ENCODE measurements at places on chromosomes 13 and 19.
A peak's percentile ranks its signal among the peaks of the same experiment; 100 is the strongest.

GRCh38 chr13:97223711-97224541 lies 1.8 kb downstream of the MBNL2 start:
- DNase-seq = peak; percentile 78

DNA sequence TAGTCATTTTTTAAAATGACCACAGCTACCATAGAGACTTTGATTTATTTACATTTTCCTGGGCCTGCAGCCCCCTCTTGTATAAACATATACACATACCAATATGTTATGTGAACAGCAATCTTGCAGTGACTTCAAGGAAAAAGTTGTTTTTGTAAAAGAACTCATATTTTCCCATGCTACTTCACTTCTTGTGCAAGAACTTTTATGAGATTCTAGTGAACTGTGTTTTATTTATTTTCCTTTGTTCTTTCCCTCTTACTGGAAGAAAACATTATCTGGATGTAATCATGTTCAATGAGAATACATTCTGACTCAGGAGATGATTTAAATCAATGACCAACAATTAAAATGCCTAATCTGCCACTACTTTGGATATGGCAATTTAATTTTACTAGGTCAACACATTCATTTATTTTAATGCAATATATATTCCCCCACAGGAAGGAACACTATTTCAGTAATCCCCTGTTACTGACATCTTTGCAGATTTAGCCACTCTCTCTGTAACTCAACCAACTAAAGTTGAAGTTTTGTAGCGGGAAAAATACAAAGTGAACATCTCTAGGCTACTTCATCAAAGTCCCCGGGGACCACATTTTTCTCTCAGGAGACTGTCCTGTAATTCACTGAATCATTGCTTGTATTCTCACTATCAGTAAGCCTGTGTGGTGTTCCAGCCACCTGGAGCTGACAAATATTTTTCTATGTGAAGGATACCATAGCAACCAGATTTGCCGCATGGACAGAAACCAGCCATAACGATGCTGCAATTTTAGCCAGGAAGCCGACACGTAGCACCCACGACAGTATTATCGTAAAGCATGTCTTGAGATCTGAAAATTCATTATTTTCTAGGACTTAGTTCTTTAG lies 90.5 kb downstream of the STARD13 start:
- peak; percentile 85 for DNase-seq

DNA sequence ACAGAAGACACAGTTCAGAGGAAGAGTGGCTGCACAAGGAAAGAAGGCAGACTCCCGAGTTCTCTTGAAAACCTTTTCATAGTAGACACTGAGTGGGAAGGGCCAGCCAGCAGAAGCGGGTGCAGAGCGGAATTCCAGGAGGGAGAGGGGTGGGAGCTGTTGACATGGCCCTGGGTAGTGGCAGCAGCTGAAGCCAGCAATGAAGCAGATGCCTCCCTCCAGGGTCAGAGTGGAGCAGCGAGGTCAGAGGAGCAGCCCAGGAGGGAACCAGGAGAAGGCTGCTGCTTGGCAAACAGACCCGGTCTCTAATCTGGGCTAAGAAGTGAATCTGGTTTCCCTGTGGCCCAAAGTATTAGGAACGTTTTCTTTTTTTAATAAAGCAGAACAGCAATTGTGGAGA lies 73.9 kb upstream of the SPATA13 start:
- DNase-seq = no peak

DNA sequence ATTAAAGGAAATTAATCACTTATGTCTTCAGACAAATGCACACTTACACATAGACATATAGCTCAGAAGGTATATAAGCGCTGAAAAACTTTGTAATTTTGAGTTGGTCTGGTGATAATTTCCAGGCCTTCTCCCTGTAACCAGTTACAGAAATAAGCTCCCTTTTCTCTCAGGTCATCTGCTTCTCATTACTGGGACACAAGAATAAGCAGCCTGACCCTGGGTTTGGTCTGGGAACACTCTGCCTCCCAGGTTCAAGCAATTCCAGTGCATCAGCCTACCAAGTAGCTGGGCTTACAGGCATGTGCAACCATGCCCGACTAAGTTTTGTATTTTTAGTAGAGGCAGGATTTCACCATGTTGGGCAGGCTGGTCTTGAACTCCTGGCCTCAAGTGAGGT lies 274.5 kb downstream of the LMO7 start:
- no peak for DNase-seq

GRCh38 chr13:24618011-24618955 lies 61.9 kb upstream of the ATP12A start:
- DNase-seq = no peak

DNA sequence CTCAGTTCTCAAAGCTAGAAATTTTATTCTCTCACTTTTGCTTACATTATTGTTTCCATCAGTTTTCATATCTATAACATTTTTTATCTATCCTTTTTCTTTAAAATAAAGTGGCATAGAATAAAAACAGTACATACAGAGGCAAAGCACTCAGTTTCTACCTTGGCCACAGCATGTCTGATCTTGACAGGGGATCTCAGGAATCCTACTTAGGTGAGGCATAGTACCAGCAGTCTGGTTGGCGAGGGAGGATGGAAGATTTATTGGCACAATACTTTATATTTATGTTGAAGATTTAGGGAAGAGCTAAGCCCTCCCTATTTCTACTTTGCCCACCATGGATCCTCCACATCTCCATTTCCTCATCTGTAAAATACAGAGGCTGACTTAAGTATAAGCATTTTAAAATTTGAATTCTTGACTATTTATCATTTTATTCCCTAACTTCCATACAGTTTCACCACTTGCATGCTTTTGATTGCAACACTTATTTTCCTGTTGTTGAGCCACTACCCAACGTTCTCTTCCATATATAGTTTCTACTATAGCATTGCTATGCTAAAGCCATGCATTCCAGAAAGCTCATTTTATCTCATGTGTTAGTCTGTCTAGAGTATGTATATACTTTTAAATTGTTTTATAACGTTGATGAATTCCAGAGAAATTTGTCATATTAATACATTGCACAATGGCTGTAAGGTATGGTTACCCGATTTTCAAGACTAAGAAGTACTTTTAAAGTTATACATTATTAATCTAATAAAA lies 506.7 kb downstream of the KCTD12 start:
- no peak for DNase-seq

DNA sequence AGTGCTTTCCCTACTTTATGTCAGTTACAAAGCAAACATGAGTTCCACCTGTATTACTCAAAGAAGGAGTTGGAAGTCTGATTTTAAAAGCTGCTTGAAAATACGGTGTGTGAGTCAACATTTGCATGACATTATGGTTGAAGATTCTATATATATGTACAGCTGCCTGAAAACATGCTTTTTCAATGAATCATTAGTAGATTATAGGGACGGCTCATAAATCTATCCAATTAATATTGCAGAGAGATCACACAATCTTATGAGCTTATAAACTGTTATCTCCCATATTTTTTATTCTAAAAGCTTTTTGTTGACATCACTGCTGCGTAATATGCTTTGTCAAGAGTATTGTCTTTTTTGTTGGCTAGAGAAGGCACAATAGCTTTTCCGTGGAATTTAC lies 873.8 kb downstream of the SLITRK6 start:
- no peak for DNase-seq

GRCh38 chr13:41520016-41520659 lies 62.8 kb downstream of the RGCC start:
- no peak for DNase-seq

- no peak for DNase-seq
Observed at GRCh38 chr19:50728084-50728737, 5.0 kb downstream of the CLEC11A start.

- DNase-seq = no peak
Observed at GRCh38 chr13:48412881-48413351, at the start of gene LPAR6. LPAR6 (minus strand) TSS chr13:48413113; CDS start chr13:48412423, 690 bp downstream.

DNA sequence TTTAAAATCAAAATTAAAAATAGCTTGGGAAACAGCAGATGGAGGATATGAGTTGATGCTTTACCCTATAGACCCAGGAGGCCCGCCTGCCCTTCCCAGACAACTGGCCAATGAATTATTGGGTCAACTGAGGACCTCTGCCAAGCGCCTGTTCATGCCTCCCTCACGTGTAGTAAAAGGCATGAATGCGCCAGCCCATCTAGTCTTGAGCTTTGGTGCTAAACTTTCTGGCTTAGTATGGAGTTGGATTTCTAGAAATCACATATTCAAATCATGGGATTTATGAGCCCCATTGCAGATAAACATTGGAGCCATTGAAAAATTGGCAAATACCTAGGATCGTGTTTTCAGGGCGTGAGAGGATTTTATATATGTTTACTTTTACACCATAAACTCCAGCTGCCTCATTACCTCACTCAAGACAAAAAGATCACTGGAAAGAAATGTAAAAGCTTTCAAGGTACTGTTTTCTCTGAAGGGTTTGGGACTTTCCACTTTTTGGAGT lies 47.1 kb downstream of the COL4A2 start:
- no peak for DNase-seq

GRCh38 chr19:15431396-15432017 lies 12.7 kb upstream of the AKAP8L start:
- no peak for DNase-seq
